ENCODE measurements at places on chromosomes 11 and 22.

- no peak for DNase-seq
Measured at GRCh38 chr11:27237643-27238042, 125.4 kb downstream of the CCDC34 start.

- no peak for DNase-seq
Measured at GRCh38 chr11:44309478-44310205, at the start of gene ALX4. Gene ALX4 (minus strand): TSS chr11:44310139. CDS start chr11:44310062, 77 bp downstream.

DNA sequence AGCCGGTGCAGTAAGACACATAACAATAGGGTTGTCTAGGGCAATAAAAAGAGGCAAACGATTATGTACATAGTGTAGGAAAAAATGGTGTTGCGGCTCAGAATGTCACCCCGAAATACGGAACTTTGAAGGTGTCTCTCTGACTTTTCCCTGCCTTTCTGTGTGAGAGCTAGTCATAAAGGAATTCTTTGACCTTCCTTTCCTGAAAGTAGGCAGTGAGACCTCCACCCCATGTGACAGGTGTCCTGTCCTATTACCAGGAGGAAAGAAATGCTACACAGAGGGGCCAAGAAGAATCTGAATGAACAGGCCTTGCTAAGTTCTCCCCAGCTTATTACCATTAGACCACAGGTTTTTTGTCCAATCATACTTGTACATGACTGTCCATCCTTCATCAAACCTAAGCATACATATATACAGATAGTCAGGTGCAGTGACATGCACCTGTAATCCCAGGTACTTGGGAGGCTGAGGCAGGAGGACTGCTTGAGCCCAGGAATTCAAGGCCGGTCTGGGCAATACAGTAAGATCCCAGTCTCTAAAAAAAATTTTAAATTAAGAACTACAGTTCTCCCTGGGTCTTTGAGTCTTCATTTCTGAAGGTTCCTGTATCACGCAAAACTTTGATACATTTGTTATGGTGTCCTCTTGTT, 16.1 kb upstream of the TOP3B start:
- no peak for DNase-seq

GRCh38 chr11:90426442-90426841, 203.6 kb upstream of the CHORDC1 start:
- no peak for DNase-seq

DNA sequence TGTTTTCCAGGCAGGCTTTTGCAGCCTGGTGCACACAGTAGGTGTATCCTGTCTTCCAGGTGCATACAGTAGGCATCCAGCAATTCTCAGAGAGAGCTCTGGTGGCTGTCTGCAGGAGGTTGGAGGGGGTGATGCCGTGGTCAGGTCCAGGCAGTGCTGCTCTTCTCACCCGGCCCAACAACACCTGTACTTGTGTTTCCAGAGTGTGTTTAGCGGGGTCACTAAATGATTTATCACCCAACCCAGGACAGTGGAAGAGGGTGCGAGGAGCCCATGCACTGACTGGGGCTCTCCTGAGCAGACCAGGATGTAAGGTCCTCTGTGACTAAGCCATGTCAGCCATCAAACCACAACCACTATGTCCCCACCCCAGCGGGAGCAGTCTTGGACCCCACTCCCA, 18.6 kb upstream of the FGF3 start:
- DNase-seq = no peak

DNA sequence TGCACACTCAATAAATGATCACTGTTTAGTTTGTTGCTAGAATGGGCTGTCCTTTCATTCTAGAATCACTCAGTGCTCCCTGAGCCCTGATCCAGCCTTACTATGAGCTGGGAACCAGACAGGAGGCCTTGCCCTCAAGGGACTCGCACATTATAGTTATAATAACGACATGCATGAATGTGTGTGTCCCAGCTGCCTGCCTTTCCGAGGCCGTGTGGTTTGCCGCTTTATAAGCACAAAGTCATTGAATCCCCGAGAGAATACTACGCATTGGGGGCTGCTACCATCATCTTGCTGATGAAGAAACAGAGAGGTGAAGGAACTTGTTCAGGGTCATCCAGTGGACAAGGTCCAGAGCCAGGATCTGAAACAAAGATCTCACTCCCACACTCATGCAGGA, 75.7 kb downstream of the NFAM1 start:
- DNase-seq = no peak

GRCh38 chr22:20116951-20117632, at the start of gene TRMT2A:
Gene TRMT2A (minus strand): TSS chr22:20117226. CDS start chr22:20116906, 320 bp downstream.
- DNase-seq = peak; percentile 95

GRCh38 chr11:12189543-12190235, 79.3 kb downstream of the MICAL2 start:
- DNase-seq = no peak

GRCh38 chr22:30565341-30565740, 9.1 kb downstream of the GAL3ST1 start:
- no peak for DNase-seq

DNA sequence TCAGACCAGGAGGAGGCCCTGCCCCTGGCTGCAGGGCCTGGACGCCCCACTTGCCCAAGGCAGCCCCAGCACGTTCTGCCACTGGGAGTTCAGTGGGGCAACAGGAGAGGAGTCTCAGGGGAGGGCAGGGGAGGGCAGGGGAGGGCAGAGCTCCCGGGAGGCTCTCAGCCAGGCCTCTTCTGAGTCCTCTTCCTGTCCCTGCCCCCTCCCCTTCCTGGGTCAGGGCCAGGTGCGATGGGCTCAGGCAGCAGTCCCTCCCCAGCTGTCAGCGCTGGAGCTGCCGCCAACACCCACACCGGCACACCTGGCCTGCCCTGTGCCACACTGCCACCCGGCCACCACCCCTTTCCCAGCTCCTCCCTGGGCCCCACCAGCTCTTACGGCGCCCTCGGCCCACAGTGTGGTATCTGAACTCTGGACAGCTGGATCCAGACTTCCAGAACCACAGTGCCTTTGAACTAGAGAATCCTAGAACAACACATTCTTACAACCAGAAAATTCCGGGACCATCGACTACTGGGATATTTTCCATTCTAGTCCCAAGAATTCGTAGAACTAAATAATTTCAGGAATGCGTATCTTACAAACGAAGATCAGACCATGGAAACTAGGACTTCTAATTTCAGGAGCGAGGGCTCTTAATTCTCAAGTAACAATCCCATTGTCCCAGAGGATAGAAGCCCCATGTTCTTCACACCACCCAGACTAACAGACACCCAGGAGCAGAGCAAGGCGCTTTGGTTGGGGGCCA, 21.8 kb downstream of the RPL3 start:
- no peak for DNase-seq

DNA sequence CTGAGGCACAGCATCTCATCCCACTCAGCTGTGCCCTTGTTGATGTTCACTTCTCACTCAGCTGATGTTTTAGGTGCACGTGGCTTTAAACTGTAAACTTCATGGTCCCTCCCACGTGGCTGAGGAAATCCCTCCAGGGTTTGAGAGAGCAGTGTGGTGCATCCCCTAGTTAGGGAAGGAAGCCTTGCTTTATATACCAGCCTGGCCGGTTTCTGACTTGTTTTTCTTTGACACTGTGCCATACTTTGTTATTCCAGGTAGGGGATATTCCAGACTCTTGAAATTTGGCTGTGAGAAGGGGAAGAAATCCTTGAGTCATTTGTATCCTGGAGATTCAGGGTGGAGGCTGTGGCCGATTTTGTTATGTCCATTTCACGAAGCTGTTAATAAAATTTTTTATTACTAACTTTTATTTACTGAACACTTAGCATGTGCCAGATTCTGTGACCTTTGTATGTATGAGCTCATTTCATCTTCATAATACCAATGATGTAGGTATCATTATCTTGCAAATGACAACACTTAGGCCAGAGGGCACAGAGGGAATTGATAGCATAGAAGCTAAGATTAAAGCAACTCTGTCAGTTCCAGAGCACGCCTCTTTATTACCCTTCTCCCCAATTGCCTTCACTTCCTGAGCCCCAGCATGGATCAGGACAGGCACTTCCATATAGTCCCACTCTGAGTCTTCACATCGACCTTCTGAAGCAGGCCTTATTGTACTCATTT, 116.6 kb downstream of the NAV2 start:
- DNase-seq = no peak

DNA sequence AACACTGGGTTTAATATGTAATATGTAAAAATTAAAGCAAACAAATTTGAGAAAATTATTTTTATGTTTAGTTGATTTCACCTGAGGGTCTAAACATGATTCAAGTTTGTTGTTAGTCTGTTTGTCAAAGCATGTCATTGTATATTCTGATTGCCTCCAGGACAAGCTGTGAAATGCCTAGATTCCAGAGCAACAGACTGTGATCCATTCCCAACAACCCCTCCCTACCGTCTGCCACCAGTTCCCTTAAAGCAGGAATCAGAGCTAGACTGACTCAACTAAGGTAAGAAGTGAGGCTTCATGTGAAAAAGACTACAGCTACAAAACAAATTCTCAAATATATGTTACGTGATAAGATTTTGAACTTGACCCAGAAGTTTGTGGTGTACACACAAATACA, 304.2 kb downstream of the RAB38 start:
- DNase-seq = no peak

- no peak for DNase-seq
Measured at GRCh38 chr11:4025967-4026324, 68.7 kb upstream of the RRM1 start.

DNA sequence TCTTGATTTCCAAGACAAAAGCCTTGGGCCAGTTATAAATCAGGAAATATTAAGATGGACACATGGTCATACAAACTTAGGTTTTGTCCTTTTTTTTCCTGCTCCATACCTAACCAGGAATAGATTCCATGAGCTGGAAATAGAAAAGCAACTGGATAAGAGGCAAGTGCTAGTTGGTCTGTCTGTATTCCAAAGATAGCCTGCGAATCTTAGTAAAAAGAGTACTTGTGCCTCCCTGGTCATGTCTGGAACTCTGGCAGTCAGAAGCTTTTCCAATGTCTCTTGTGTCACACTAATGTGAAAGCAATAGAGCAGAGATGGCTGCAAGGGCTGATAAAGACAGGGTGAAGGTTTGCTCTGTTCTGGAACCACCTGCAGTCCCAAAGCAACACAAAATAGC, 590.2 kb upstream of the ANO5 start:
- no peak for DNase-seq

GRCh38 chr11:36438126-36438525, 71.9 kb downstream of the TRAF6 start:
- no peak for DNase-seq

- no peak for DNase-seq
Measured at GRCh38 chr11:71500601-71501021, 26.5 kb upstream of the KRTAP5-7 start.

DNA sequence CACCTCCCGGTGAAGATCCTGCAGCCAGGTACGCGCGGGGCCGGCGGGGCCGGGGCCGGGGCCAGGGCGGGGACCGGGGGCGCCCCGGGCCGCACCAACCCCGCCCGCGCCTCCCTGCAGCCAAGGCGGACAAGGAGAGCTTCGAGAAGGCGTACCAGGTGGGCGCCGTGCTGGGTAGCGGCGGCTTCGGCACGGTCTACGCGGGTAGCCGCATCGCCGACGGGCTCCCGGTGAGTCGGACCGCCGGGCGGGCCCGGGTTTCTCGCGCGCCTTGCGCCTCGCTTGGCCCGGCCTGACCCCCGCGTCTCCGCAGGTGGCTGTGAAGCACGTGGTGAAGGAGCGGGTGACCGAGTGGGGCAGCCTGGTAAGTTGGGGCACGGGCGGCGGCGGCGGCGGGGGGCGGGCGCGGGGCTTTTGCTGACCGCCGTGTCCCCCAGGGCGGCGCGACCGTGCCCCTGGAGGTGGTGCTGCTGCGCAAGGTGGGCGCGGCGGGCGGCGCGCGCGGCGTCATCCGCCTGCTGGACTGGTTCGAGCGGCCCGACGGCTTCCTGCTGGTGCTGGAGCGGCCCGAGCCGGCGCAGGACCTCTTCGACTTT, 531 bp downstream of the PIM3 start:
- DNase-seq = peak; percentile 44

DNA sequence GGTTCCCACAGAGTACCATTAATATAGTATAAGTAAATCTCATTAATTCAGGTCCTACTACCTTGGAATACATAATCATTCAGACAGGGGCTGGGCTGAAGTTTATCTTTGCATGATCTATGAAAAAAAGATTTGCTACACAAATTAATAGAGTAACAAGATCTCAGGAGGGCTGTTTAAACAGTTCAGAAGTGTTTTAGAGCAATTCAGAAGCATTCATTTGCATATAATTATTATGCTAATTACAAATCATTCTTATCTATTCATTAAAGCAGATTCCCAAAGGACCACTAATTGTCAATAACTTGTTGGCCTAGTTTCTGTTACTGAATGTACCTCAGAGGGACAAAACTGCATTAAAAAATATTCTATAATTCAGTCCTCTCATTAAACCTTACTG, 40.5 kb downstream of the PITPNB start:
- no peak for DNase-seq

GRCh38 chr22:31748490-31748889, 1.4 kb downstream of the PRR14L start:
- DNase-seq = no peak

- no peak for DNase-seq
Measured at GRCh38 chr11:122853971-122854446, 15.7 kb downstream of the CRTAM start.

DNA sequence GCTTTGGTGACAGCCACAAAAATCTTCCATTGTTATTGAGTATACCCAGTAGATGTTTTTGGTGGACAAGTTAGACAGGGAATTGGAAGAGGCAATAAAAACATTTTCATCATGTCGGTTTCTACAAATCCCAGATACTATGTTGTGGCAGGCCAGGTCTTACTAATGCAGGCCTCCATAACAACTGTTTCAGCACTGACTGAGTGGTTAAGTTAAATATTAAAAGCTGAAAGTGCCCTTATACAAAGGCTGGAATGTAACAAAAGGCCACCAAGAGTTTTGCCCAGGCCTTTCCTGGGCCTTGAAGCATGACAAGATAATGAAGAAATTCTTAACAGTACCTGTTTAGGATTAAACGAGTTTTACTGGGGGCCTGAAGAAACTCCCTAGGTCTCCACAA, 29.3 kb downstream of the DMC1 start:
- no peak for DNase-seq

GRCh38 chr22:29243874-29244446, 23.8 kb downstream of the RHBDD3 start:
- no peak for DNase-seq

GRCh38 chr22:30481711-30482110, 9.9 kb upstream of the SEC14L3 start:
- DNase-seq = no peak

- no peak for DNase-seq
Measured at GRCh38 chr11:93432247-93432646, 101.7 kb downstream of the DEUP1 start.

DNA sequence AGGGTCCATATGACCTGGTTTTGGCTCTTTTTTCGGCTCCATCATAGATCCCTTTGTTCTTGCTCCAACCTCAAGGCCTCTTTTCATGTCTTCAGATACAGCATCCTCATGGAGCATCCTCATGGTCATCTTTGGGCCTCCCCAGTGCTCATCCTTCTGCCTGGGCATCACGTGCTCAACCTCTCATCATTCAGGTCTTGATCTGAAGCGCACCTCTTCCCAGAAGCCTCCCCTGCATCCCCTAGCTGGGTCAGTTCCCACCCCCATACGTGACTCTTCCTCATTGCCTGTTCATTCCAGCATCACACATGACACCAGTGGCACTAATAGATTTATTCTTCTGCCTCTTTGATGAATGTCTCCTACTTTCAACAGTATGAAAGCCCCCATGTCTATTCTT, 192.2 kb downstream of the MIAT start:
- no peak for DNase-seq
